Activated naive CD4-positive, alpha-beta T cell treated with anti-CD3 and anti-CD28 coated beads for 36 hours (primary cell): ENCODE measurements at places on chromosomes 3 and 15. TPM values are rescaled to one million over a fixed set of nuclear protein-coding genes. Genes with fewer than 3 reads are reported as not detected.

DNA sequence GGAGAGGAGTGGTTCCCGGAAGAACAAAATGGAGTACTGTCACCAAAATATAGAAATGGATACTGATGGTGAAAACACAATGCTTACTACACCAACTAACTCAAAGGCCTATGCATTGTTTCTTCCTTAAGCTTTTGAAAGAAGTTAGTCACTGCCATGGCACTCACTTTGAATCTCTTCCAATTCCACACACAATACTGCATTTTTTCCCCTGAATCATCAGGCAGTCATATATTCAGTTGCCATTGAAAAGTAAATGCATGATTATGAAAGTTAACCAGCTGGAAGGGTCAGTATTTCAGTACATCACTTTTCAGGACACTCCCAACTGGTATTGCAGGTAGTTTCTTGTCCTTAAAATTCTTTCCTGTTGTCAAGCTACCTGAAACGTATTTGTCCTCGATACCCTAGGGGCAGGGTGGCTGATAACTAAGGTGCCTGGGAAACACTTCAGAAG, 9.0 kb upstream of the LRRFIP2 start:
- no peaks in the 10 kb centered on the region for H3K27me3 ChIP-seq
- H3K27ac ChIP-seq, result no peak overlapping the region
- H3K36me3 ChIP-seq, result no peaks in the 10 kb centered on the region
- H3K4me1 ChIP-seq, result peaks cover 10% of the 10 kb centered on the region
- H3K4me3 ChIP-seq, result no peak overlapping the region

- H3K27ac ChIP-seq, result no peak overlapping the region
- DNase-seq, result no peak
- H3K36me3 ChIP-seq, result no peaks in the 10 kb centered on the region
- H3K4me1 ChIP-seq, result no peaks in the 10 kb centered on the region
- H3K4me3 ChIP-seq, result no peak overlapping the region
- no peaks in the 10 kb centered on the region for H3K27me3 ChIP-seq
These were observed 79.5 kb downstream of the CHRD start for GRCh38 chr3:184459355-184459754.

ROBO2 gene
- total RNA-seq, result not detected

DNA sequence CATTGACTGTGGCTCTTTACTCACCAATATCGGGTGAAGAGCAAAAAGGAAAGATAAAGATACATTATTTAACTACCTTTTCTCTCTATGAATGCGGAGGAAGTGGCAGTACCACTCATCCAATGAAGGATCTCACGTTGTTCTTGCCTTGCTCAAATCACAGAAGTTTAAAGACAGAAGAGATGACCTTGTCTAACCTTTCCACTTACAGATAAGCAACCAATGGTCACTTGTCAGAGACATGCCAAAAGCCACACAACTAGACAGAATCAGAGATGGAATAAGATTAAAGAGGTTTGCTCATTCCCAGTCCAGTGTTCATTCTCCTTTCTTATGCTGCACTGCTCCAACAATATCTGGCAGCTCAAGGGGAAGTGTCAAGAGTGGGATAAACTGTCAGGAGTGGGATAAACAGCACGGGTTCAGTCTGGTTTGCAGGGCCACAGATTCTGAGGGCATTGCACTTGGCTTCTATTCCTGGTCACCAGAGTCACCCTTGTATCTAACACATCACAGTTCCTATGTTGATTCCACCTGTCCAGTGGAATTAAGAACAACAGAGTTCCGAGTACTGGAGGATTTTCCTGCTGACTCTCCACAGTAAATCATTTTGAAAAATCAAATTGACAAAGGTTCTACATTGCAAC, 6.7 kb downstream of the VPS13C start:
- H3K27me3 ChIP-seq, result no peaks in the 10 kb centered on the region
- DNase-seq, result no peak
- H3K4me3 ChIP-seq, result no peak overlapping the region
- no peak overlapping the region for H3K27ac ChIP-seq
- H3K36me3 ChIP-seq, result peaks cover 8% of the 10 kb centered on the region

DNA sequence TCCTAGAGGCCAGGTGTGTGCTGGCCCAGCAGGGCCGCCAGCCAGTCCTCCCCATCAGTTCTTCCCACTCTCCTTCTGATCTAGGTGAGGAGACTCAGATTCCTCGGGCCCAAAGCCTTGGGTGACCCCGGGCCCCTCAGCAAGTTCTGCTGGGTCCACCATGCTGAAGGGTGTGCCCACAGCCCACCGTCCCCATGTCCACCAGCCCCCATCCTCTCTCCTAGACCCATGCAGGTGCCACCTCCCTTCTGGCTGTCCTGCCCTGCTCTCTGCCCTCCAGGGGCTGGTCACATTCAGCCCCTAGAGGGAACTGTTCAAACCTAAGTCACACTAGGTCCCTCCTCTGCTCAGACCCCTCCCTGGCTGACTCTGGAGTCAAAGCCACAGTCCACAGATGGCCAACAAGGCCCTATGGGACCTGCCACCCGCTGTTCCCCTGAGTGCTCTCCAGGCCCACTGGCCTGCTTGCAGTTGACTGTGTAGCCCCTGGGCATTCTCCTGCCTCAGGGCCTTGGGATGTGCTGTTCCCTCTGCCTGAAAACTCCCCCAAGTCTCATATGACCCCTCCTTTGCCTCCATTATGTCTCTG, 878 bp upstream of the TLR9 start:
- H3K36me3 ChIP-seq, result peaks cover 12% of the 10 kb centered on the region
- peak overlapping the region; percentile 42 for H3K4me3 ChIP-seq
- DNase-seq, result peak; percentile 12
- no peaks in the 10 kb centered on the region for H3K27me3 ChIP-seq
- H3K4me1 ChIP-seq, result peaks cover 54% of the 10 kb centered on the region
- H3K27ac ChIP-seq, result peak overlapping the region; percentile 71
